ENCODE measurements at places on chromosomes 2 and 18.

DNA sequence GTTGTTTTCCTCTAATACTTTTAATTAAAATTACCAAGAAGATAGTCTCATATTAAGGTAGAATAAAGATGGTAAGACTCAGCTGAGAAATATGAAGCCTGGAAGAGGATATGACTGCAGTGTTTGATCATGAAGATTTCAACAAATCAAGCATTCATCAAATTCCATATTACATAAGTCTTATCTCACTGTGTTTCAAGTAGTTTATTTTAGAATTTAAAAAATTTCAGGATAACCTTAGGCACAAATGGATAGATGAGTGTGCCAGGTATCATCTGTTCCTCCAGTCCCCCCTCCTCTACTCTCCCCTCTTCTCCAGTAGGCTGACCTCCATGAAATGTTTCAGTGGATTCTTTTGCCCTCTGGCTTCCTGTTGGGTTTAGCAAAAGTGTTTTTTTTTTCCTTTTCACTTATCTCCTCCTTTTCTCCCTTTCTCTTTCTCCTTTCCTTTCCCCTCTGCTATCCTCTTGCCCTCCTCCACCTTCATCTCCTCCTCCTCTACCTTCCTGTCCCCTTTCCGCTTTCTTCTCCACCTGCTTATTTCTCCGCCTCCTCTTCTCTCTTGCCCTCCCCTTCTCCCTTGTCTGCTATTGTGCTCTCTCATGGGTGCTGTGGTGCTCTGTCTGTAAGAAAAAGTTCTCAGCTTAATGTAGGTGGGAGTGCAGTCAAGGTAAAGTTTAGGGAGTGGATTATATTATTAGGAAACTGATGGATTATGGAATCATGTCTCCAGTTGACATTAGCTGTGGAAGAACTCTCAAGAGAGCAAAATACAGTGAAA is 72.8 kb downstream of the ABI2 start:
- no peak for DNase-seq

DNA sequence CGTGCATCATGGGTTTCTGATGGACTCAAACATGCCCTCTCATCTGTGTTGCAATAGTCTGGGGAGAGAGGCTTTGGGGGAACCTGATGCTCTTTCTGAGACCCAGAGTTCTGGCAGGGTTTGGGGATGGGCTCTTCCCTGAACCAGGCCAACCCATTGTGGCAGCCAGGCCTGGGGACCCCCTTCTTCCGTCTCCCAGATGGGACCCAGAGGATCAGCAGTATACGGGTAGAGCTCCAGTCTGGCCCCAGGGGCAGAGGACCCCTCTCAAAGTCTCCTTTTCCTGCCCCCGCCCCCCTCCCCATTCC is 333.7 kb downstream of the DYSF start:
- DNase-seq: no peak

- DNase-seq: no peak
These were observed 844.6 kb upstream of the ID2 start for GRCh38 chr2:7837237-7837760.

DNA sequence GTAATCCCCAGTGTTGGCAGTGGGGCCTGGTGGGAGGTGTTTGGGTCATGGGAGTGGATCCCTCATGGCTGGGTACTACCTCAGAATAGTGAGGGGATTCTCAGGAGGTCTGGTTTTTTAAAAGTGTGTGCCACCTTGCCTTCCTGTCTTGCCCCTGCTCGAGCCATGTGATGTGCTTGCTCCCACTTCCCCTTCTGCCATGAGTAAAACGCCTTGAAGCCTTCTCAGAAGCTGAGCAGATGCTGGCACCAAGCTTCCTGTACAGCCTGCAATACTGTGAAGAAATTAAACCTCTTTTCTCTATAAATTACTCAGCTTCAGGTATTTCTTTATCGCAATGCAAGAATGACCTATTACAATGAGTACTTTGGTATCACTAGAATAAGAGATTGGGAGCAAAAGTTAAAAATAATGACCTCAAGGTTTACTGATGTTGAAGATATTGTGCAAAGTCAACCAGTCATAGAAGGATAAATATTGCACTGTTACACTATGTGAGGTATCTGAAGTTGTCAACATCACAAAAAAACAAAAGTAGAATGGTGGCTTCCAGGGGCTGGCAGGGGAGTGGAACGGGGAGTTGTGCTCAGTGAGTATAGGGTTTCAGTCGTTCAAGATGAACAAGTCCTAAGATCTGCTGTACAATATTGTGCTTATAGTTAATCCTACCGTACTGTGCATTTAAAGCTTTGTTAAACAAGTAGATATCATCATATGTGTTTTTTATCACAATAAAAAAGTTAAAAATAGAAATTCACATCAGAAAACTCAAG is 938.3 kb upstream of the CNTNAP5 start:
- no peak for DNase-seq

DNA sequence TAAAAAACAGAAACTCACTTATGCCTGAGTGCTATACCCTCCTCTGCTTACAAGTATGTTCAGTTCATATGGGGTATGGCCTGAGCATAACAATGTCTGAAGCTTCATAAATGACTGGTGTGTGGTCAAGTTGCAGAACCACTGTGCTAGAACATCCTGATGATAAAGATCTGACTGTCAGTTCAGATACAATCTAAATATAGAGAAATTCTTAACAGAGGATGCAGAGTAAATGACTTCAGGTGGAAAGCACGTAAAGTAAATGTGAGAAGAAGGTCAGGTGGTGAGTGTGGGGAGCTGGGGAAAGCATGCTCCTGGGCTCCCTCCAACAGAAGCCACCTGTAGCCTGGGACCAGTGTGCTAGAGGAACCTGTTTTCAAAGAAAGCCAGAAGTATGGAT is 926.2 kb downstream of the TSN start:
- no peak for DNase-seq

- DNase-seq: no peak
These were observed 78.8 kb downstream of the TGOLN2 start for GRCh38 chr2:85248773-85249509.

GRCh38 chr18:6569813-6570212 is 155.1 kb upstream of the L3MBTL4 start:
- DNase-seq: no peak

GRCh38 chr2:219671279-219671678 is 43.8 kb downstream of the SLC4A3 start:
- DNase-seq: no peak

DNA sequence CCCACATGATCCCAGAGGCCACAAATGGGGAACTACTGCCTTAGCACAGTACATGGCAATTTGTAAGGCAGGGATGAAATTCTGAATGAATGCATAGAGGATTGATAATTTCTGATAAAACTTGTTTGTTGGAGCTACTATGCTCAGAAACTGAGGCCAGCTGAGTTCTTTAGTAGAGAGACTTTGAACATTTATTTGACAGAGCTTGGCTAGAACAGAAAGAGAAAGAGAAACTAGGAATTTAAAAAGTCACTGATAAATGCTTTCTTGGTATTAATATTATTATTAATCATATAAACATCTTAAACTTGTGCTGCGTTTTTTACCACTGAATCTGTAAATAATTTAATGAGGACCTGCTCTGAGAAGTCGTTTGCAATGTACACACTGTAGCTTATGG is 923.7 kb upstream of the CNTNAP5 start:
- no peak for DNase-seq

- DNase-seq: no peak
These were observed 63.4 kb downstream of the FAM168B start for GRCh38 chr2:131029812-131030211.

DNA sequence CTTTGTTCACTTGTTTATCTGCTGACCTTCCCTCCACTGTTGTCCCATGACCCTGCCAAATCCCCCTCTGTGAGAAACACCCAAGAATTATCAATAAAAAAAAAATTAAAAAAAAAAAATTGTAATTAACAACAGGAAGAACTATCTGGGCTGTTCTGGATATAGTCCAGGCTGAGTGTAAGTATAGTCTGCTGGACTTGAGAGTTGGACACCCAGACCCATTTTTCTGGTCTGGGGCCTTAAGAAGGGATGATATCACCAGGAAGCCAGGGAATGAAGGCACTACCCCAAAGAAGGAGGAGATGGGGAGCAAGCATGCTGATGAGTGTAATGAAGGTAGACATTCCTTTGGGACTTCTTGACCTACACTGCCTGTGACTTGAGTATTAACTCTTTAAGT is 72.1 kb upstream of the ZFP36L2 start:
- DNase-seq: no peak

- DNase-seq: no peak
These were observed 4.8 kb upstream of the YES1 start for GRCh38 chr18:816869-817268.

GRCh38 chr2:144801766-144802165 is 281.8 kb upstream of the ZEB2 start:
- DNase-seq: no peak

GRCh38 chr18:49590608-49591007 is 28.8 kb downstream of the LIPG start:
- DNase-seq: no peak
